NAMALWA (cell line): ENCODE measurements at places on chromosomes 11 and 22.

- no peak for DNase-seq
Measured at GRCh38 chr11:74004046-74004695, 4.7 kb downstream of the UCP3 start.

DNA sequence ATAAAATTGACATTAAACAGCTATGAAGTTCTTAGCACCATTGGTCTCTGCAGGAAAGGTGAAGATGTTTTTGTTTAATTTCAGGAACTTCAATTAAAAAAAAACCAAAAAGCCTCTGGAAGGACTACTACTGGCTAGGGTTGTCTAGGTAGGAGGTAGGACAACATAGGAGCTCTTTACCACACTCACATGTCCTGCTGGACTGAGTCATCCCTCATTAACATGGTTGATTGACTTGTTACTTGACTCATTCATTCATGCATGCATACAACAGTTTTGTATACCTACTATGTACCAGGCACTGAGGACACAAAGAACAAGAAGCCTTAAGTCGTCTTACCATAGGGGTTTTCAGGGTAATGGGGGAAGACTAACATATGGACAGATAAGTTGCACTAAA lies 216.9 kb upstream of the ARHGAP20 start:
- no peak for DNase-seq

DNA sequence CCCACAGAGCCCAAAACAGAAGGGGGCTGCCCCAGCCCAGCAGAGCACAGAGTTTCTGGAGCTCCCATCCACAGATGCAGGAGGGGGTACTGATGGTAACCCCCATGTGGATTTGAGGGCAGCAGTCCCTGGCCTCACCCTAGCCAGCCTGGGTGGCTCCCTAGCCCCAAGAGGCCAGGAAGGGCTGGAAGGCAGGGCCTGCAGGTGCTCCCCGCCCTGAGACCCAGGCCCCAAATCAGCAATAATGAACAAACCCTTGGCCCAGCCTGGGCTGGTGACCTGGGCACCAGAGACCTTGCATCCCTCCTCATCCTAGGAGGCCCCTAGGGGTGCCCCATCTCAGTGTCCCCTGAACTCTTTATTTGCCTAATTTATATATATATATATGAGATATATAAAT lies 61.6 kb downstream of the MORC2 start:
- no peak for DNase-seq

DNA sequence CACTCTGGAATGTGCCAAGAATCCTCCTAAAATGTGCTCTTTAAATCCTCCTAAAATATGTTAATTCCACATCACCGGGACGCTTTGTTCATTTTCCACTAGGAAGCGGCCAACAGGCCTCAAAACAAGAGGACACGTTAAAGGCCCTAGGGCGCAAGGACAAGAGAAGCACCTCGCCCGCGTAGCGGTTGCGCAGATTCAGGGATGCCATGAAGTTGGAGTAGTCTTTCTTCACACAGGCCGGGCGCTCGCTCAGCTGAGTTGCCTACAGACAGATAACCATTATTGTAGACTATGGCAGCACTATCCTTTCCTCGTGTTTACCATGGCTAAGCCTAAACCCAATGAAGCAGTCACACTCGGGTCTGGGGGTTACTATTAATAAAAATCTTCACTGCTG lies 29.5 kb upstream of the SERPIND1 start:
- DNase-seq: no peak
